SK-N-SH (cell line): ENCODE measurements at places on chromosomes 5 and 9.

DNA sequence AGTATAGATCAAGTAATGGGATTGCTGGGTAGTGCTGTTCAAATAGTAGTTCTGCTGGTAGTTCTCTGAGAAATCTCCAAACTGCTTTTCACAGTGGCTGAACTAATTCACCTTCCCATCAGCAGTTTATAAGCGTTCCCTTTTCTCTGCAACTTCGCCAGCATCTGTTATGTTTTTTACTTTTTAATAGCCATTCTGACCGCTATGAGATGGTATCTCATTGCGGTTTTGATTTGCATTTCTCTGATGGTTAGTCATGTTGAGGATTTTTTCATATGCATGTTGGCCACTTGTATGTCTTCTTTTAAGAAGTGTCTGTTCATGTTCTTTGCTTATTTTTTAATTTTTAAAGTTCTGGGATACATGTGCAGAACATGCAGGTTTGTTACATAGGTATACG lies 279.2 kb upstream of the NREP start:
- DNase-seq = no peak

- DNase-seq = no peak
These were observed at the start of gene FCN2 for GRCh38 chr9:134880484-134881312. FCN2 (plus strand) TSS chr9:134880810; CDS start chr9:134880822, 12 bp downstream.

- DNase-seq = peak; percentile 19
These were observed 297.7 kb downstream of the MSX2 start for GRCh38 chr5:175021841-175022625.

GRCh38 chr9:133342069-133342406 lies 5.9 kb downstream of the MED22 start:
- peak; percentile 44 for DNase-seq

DNA sequence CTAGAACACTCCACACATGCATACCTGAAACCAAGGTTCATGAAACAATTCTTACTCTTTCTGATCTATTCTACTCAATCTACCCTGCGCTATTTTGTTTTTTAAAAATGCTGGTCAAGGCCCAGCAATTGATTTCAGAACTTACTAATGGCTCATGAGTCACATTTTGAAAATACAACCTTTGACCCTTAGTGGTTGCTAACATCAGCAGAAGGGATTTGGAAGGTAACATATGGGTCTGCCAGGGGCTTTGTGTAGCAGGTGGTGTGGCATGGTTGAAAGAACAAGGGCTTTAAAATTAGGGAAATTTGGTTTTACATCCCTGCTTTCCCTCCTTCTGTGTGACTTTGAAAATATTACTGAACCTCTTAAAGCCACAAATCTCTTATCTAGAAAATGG lies 101.4 kb downstream of the ATG10 start:
- no peak for DNase-seq

- no peak for DNase-seq
These were observed 89.8 kb downstream of the NREP start for GRCh38 chr5:111667128-111667736.

GRCh38 chr9:95772320-95773052 lies 103.0 kb upstream of the ERCC6L2 start:
- DNase-seq = no peak

DNA sequence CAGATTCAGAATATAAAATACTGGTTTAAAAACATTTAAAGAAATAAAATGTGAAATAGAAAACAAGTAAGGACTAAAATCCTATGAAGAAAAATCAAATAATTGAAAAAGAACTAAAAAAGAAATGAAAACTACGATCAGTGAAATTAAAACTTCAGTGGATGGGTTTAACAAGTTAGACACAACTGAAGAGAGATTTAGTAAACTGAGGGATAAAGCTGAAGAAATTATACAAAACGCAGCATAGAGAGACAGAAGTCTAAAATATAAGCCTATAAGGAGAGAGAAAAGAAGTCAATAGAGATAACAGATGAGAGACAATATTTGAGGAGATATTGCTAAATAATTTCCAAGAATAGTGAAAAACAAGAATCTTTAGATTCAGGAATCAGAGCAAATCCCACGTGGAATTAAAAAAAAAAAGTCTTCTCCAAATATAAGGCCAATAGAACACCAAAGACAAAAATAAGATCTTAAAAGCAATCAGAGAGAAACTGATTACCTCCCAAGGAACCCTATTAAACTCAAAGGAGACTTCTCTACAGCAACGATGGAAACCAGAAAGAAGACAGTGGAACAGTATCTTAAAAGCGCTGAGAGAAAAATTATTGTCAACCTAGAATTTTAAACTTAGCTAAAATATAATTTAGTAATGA lies 59.6 kb upstream of the ABL1 start:
- DNase-seq = no peak

- no peak for DNase-seq
These were observed 180.2 kb downstream of the DENND1A start for GRCh38 chr9:123749580-123750202.

- DNase-seq = no peak
These were observed 280.1 kb downstream of the HSPA4 start for GRCh38 chr5:133331941-133332340.

- no peak for DNase-seq
These were observed 305.5 kb downstream of the ZSWIM6 start for GRCh38 chr5:61637566-61637965.

- no peak for DNase-seq
These were observed 88.5 kb downstream of the FAM174A start for GRCh38 chr5:100623719-100624118.

DNA sequence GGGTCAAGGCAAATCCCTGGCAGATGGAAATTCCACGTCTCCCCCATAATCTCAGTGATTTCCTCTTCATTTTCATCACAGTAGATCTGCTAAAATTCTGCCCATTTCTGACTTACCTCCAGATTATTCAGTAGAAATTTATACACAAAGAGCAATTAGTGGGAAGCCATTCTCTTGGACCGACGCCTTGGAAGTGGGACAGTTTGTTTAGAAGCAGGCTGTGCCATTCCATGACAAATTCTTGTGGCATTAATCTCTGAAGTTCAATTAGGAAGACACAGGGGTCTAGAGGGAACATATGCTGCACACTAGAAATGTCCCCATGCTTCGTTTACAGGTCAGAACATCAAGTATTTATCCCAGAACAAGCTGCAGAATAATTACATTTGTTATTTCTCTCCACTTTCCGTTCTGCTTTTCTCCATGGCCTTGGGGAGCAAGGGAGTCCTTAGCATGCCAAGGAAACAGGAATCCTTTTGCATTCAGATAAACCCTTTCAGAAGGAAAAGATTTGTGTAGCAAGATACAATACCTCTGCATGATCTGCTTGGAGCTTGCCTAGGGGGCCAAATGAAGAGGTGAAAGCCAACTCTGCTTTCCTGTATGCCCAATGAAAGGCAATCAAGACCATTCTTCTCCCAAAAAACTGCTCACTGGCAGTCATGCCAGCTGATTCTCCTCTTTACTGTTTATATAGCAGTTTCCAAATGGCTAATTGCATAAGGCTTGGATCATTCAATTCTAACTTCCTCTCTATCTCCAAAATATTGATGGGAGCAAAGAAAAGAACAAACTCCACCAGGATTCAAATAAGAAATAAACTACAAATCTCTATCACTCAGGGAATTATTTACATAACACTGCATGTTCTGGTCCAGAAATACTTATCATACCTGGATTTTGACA lies 2.5 kb upstream of the PRKACG start:
- no peak for DNase-seq

DNA sequence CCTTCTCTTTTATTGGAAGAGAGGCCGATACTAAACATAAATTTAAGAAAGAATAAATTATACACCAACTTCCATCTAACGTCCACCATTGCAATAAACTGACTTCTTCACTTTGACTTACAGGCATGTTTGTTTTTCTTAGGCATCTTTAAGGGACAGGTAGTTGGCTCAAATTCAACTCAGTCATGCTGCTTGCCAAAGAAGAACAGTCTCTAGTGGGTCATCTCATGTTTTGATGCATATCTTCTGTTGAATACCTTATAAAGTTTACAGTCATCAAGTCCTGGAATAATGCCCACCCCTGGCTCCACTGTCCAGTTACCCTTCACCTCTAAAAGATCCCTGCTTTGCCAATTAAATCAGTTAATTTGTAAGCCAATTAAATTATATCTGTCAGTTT lies 328.2 kb upstream of the GRAMD2B start:
- DNase-seq = no peak

GRCh38 chr5:143662020-143662419 lies 149.9 kb upstream of the HMHB1 start:
- no peak for DNase-seq

GRCh38 chr9:6415266-6415665 lies 2.3 kb downstream of the UHRF2 start:
- peak; percentile 22 for DNase-seq

DNA sequence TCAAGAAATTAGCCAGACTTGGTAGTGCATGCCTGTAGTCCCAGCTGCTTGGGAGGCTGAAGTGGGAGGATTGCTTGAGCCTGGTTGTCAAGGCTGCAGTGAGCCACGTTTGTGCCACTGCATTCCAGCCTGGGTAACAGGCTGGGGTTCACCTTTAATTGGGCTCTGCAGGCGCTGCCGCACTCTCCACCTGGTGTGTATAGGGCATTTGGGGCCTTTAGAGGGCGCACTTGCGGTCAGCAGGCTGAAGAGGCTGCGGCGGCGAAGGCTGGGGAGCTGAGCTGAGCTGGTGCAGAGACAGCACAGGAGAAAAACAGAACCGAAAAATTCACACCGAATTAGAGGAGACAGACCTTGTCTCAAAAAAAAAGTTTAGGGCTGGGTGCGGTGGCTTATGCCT lies 31.2 kb downstream of the CDK7 start:
- peak; percentile 27 for DNase-seq

GRCh38 chr5:10623305-10623910 lies 59.5 kb downstream of the ANKRD33B start:
- DNase-seq = no peak

GRCh38 chr9:115444959-115445358 lies 327.0 kb upstream of the TNC start:
- no peak for DNase-seq

DNA sequence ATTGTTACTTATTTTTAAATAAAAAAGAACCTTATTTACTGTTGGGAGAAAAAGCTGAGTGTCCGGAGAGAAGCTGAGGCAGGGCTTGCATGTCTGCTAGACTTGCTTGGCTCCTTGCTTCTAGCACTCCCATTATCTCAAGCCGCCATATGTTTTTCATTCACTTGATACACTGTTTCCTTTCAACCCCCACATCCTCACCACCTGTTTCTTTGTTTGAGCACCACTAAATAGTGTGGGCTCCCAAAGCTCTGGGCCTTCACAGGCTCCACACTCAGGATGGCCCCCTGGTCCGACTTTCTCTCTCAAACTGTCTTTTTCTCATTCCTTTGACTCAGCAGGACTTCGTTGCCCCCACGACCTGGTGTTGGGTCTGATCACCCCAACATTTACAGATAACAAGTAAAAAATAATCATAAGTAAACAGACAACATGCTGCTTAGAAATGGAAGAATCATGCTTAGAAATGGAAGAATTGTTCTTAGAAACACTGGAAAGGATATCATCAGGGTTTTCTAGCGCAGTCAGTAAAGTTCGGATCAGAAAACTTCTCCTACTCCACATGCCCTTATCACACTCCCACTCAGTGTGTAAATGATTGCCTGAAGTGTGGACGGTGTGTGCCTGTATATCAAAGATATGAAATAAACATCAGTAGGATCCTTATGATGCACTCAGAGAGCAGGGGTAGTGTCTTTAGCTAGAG lies 58.5 kb downstream of the APTX start:
- no peak for DNase-seq

- DNase-seq = no peak
These were observed 260.4 kb upstream of the IRX4 start for GRCh38 chr5:2143088-2143487.

DNA sequence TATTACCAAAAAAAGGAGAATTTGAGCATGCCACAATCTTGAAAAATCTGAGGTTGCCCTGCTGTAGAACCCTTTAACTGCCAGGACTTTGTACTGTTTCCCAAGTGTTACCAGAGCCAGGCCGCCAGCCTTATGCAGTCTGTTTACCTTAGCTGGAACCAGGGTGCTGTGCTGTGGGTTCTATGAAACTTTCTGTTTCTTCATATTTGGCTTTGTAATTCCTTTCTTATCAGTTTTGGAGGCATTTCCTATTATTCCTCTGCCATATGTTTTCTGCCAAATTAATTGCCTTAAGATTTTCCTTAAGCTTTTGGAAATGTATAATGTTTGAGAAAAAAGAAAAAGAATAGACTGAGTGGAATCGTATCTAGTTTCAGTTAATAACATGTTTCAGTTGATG lies 2.1 kb downstream of the S1PR3 start:
- DNase-seq = no peak

DNA sequence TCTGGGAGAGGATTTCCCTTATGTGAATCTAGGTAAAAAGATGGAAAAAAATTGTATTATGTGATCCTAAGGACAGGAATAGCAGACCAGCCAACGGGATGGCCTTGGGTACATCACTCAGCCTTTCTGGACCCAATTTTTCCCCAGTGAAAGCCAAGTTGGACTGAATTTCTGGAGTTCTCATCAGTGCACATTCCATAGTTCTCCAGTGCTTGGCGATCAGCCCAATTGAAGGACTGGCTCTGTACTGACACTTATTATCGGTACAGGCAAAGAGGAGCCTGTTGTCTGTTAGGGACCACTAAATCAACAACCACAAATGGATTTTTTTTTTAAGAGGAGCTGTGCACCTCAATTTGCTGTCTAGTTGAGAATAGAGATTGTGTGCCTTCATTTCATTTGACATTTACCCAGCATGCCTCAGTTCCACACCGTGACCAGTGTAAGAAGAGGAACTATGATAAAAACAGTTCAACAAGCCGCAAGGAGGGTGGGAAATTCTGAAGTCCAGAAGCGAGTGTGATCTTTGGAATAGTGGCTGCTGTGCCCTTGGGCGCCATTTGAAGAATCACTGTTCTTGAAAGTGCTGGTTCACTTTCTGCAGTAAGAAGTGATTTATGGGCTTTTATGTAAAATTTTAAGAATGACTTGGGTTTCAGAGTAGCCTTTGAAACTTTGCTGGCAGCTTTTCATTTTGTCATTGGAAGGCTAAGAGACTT lies 8.0 kb downstream of the ARL10 start:
- no peak for DNase-seq

DNA sequence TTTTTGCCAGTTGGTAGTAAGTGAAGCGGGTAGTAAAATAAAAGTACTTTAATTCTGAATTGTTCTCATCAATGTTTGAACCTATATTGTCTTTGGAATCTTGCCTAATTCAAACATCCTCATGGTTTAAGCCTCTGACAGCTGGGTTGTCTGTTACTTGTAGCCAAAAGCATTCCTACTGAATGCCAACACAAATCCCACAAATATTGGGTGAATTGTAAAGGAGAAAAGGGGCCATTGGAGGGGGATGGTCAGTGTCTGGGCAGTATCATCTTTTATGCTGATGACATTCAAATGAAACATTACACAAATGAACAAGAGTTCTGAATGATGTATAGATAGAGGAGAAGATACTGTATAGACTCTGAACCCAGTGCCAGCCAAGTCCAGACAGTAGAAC lies 309.5 kb downstream of the OSTF1 start:
- no peak for DNase-seq
